ENCODE measurements at places on chromosomes 11 and 22. TPM values are rescaled to one million over a fixed set of nuclear protein-coding genes. Genes with fewer than 3 reads are reported as not detected.

Gene EED
- 188 TPM for total RNA-seq

Gene LAYN
- 0.85 TPM for total RNA-seq

Gene FAM181B
- not detected for total RNA-seq

Gene MPZL2
- total RNA-seq, result 5.5 TPM

Gene OR6T1
- not detected for total RNA-seq

Gene VPREB1
- total RNA-seq, result not detected

Gene ALX4
- total RNA-seq, result not detected

Gene PANX3
- not detected for total RNA-seq
